Activated CD4-positive, alpha-beta T cell treated with anti-CD3 and anti-CD28 coated beads, Interleukin-2, amount 10 ng/mL, durations not matched to agents 7 days and 5 days (primary cell): ENCODE measurements at places on chromosomes 6 and 20.

DNA sequence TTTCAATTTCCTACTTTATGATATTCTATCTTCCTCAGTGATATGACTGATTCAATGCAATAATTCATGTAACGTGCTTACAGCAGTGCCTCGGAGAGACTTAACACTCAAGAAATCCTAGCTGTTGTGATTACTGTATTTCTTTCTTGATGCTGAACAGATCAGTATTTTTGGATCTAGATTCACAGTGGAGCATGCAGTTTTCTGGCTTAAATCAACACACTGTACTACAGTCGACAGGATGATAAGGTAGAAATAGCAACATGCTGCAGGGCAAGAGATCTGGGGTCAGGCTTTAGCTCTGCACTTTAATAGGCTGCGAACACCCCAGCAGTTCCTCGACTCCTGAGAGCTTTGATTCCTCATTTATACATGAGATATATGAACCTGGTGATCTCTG lies 161.0 kb downstream of the AIG1 start:
- no peaks in the 10 kb centered on the region for H3K27me3 ChIP-seq
- no peak overlapping the region for H3K4me3 ChIP-seq
- DNase-seq = no peak
- no peaks in the 10 kb centered on the region for H3K36me3 ChIP-seq

- H3K4me1 ChIP-seq = no peaks in the 10 kb centered on the region
- no peak for DNase-seq
- H3K27ac ChIP-seq = no peak overlapping the region
- no peaks in the 10 kb centered on the region for H3K36me3 ChIP-seq
Observed at GRCh38 chr20:63167918-63168520, 47.9 kb downstream of the YTHDF1 start.

DNA sequence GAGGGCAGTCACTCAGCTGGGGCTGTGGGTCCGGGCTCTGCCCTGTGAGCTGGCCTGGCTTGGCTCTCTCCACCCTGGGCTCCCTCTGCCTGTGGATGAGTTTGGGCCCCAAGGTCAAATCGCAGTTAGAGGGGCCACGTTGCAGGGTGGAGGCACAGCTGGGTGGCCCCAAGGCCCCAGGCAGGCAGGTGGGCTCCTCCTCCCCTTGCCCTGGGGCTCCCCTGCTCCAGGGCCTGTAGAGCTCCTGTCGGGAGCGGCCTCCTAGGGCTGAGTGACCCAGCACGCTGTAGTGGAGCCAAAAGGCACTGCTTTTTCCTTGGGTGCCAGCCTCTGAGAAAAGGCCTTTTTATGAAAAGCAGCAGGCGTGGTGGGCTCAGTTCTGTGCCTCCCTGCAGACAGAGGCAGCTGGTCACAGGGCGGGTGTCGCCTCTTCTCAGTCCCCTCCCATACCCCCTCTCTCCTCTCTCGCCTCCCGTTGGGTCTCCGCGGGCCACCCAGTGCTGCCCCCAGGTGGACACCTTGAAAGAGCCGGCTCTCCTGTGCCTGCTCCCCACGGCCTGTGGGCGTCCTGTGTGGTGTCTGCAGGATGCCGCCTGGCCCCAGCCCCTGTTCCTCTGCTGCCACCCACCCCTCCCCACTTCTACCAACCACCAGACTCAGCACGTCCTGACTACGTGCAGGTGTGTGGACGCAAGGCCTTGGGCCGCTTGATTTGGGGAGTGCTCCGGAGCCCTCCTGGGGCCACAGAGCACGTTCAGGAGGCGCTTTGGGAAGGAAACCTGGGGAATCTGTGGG lies 13.2 kb downstream of the SS18L1 start:
- no peaks in the 10 kb centered on the region for H3K27me3 ChIP-seq
- H3K4me3 ChIP-seq = no peak overlapping the region
- no peak overlapping the region for H3K27ac ChIP-seq
- DNase-seq = peak; percentile 75

- H3K4me1 ChIP-seq = no peaks in the 10 kb centered on the region
- H3K27ac ChIP-seq = no peak overlapping the region
- DNase-seq = no peak
Observed at GRCh38 chr20:14142964-14143627, 147.8 kb downstream of the MACROD2 start.

DNA sequence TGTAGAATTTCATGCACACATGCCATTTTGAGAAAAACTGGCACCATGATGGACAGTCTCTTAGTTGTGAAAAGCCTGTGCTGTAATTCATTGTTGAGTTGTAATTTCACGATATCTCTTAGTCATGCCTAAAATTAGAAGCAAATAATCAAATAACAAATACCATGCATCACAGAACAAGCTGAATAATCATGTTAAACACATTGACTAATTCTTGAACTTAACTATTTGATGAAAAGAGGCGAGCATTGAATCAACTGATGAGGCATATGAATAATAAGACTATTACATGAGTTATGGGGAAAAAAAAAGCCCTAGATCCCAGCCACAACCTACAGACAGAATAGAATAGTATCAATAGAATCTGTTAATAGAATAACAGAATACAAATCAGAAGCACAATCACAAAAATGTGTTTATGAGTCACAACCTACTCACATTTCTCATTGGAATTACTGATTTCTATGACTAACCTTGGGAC lies 14.2 kb upstream of the RNF217 start:
- H3K27me3 ChIP-seq = peaks cover 4% of the 10 kb centered on the region
- no peaks in the 10 kb centered on the region for H3K4me1 ChIP-seq
- H3K4me3 ChIP-seq = no peak overlapping the region

DNA sequence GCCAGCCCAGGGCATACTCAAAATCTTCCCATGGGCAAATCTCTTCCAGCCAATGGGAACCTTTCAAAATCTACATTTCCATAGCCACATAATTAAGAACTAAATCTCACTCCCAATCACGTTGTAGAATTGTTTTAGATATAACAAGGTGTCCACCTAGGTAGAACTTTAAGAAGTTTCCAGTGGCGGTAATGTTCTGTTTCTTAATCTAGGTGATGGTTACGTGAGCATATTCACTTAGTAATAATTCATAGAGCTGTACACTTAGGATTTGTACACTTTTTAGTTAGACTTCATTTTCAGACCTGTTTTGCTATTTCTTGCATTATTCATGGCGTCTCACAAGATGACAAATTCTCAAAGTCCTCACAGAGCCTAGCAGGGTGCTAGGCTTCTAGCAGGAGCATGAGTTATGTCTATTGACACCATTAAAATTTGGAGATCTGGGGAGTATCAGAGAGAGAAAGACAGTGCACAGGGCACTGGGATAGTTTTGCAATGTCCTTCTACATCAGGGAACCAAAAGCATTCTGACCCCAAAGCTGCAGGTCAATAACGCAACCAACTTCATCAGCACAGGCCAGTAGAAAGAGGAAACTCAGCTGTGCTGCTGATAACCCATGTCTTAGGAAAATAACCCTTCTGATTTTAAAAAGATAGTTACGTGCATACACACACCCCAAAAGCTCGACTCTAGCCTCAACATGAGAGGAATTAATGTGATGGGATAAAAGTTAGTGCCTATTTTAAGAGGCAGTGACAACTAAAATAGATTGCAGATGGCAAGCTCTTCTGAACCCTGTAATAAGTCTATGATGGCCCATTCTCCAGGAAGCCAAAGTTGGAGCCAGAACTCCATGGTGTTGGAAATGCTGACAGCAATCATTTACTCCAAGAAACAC lies 518.1 kb upstream of the JARID2 start:
- no peak for DNase-seq
- peaks cover 51% of the 10 kb centered on the region for H3K4me1 ChIP-seq
- H3K4me3 ChIP-seq = no peak overlapping the region
- peaks cover 11% of the 10 kb centered on the region for H3K36me3 ChIP-seq
- H3K27me3 ChIP-seq = no peaks in the 10 kb centered on the region

- H3K36me3 ChIP-seq = no peaks in the 10 kb centered on the region
- peaks cover 14% of the 10 kb centered on the region for H3K4me1 ChIP-seq
- no peak overlapping the region for H3K4me3 ChIP-seq
- DNase-seq = no peak
- H3K27ac ChIP-seq = no peak overlapping the region
Observed at GRCh38 chr6:157665180-157665579, 157.9 kb upstream of the SNX9 start.

DNA sequence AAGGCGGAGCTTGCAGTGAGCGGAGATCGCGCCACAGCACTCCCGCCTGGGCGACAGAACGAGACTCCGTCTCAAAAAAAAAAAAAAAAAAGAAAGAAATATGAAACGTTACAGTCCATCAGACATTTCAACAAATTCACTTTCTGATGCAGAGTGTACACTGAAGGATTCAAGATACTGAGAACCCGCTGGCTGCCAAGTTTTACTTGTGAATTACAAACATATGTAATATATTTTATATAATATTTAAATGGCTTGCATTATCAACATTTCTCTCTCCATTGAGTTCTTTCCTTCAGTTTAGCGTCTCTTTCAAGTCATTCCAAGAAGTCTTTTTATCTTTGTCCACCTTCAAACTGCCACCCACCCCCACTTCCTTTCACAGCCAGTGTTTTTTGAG lies 240.9 kb upstream of the RNF217 start:
- H3K36me3 ChIP-seq = no peaks in the 10 kb centered on the region
- no peaks in the 10 kb centered on the region for H3K4me1 ChIP-seq
- H3K27me3 ChIP-seq = no peaks in the 10 kb centered on the region
- H3K27ac ChIP-seq = no peak overlapping the region
- no peak overlapping the region for H3K4me3 ChIP-seq

- H3K4me3 ChIP-seq = no peak overlapping the region
- H3K4me1 ChIP-seq = no peaks in the 10 kb centered on the region
- H3K27ac ChIP-seq = no peak overlapping the region
- DNase-seq = no peak
Observed at GRCh38 chr6:7745942-7746341, 20.0 kb downstream of the BMP6 start.

DNA sequence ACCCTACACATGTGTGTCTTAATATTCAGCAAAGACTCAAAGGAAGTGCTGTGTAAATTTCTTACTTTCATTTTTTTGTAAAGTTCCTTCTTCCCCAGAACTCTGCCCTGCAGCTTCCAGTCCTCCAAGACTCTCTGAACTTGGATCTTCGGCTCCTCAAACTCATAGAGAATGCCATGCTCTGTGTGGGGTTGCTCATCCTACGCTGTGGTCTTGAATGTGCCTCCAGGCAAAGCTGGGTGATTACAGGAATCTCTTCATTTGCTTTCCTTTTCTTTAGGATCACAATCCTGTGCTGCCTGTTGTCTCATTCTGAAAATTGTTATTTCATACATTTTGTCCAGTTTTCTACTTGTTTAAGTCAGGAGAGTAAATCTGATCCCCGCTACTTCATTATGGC lies 14.5 kb upstream of the CDC5L start:
- no peaks in the 10 kb centered on the region for H3K4me1 ChIP-seq
- H3K27ac ChIP-seq = no peak overlapping the region
- no peak overlapping the region for H3K4me3 ChIP-seq
- H3K27me3 ChIP-seq = peaks cover 18% of the 10 kb centered on the region

DNA sequence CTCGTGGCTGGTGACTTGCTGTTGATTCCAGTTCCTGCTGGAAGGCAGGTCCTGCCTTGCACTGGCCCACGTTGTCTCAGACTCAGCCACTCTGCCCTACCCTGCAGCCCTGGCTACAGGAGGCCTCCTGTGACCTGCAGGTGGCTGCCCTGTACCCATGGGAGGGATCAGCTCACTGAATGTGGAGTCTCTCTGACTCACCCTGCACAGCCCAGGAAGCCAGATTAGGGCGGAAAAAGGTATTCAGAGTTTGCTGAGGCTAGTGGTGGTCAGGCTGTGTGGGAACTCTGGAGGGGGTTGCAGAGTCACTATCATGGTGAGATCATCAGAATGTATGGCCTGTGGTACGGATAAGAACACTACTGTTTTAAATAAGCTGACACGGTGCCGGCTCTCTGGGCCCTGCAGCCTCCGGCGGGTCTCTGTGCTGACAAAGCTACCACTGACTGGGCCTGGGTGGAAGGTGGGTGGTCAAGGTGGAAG lies 24.7 kb upstream of the PYGB start:
- peak overlapping the region; percentile 31 for H3K27ac ChIP-seq
- H3K27me3 ChIP-seq = no peaks in the 10 kb centered on the region
- DNase-seq = peak; percentile 21

- H3K4me3 ChIP-seq = no peak overlapping the region
- DNase-seq = no peak
- no peaks in the 10 kb centered on the region for H3K27me3 ChIP-seq
- H3K4me1 ChIP-seq = no peaks in the 10 kb centered on the region
Observed at GRCh38 chr6:82704045-82704444, 340.4 kb downstream of the TPBG start.

GRCh38 chr6:34179106-34179720 lies 33.3 kb upstream of the GRM4 start:
- H3K4me1 ChIP-seq = peaks cover 23% of the 10 kb centered on the region
- DNase-seq = no peak
- H3K4me3 ChIP-seq = no peak overlapping the region
- peaks cover 9% of the 10 kb centered on the region for H3K36me3 ChIP-seq
- no peaks in the 10 kb centered on the region for H3K27me3 ChIP-seq

GRCh38 chr20:14055127-14055742 lies 59.9 kb downstream of the MACROD2 start:
- DNase-seq = peak; percentile 52
- no peaks in the 10 kb centered on the region for H3K36me3 ChIP-seq
- no peaks in the 10 kb centered on the region for H3K4me1 ChIP-seq
- peaks cover 4% of the 10 kb centered on the region for H3K27me3 ChIP-seq

DNA sequence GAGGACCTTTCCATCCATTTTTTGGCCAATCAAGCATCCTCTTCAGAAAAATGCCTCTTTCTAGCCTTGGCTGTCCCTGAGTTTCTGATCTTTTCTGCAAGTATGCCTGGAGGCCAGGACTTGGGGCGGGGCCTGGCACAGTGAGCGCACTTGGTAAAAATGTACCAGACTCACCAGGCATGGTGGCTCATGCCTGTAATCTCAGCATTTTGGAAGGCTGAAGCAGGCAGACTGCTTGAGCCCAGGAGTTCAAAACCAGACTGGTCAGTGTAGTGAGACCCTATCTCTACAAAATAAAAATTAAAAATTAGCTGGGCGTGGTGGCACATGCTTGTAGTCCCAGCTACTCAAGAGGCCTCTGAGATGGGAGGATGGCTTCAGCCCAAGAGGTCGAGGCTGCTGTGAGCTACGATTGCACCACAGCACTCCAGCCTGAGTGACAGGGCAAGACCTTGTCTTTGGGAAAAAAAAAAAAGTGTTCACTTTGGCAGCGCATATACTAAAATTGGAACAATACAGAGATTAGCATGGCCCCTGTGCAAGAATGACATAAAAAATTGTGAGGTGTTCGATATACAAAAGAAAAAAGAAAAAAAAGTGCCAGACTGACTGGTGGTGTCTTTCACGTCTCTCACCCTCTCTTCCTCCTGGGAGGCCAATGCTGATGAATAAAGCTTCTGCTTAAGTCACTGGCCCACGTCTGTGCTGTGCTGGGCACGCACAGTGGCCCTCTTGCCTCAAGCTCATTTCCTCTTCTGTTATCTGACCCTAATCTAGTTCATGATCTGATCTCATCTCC lies 18.1 kb upstream of the SLC9A8 start:
- no peak overlapping the region for H3K27ac ChIP-seq
- peaks cover 24% of the 10 kb centered on the region for H3K27me3 ChIP-seq
- H3K4me3 ChIP-seq = no peak overlapping the region
- no peaks in the 10 kb centered on the region for H3K36me3 ChIP-seq
- H3K4me1 ChIP-seq = peaks cover 15% of the 10 kb centered on the region

- H3K4me1 ChIP-seq = peaks cover 39% of the 10 kb centered on the region
- H3K36me3 ChIP-seq = peaks cover 13% of the 10 kb centered on the region
- H3K27me3 ChIP-seq = peaks cover 60% of the 10 kb centered on the region
- H3K27ac ChIP-seq = peak overlapping the region; percentile 70
- peak overlapping the region; percentile 75 for H3K4me3 ChIP-seq
- peak; percentile 69 for DNase-seq
Observed at GRCh38 chr6:28586962-28587745, 61.5 kb downstream of the GPX5 start.
